Esophagus squamous epithelium (tissue), 5 donors: ENCODE measurements at places on chromosomes 11 and 22. TPM values are rescaled to one million over a fixed set of nuclear protein-coding genes. Genes with fewer than 3 reads are reported as not detected.

Gene IGLL1
- not detected for total RNA-seq

Gene ISX
- total RNA-seq = not detected

Gene RIMBP3C
- not detected for total RNA-seq

Gene GCAT
- 22.5 TPM for total RNA-seq

Gene ACTN3
- not detected for total RNA-seq

Gene TMX2
- total RNA-seq = 82.0 TPM

Gene EIF3L
- 499 TPM for total RNA-seq

Gene OTOG
- not detected for total RNA-seq

Gene CRYBB2
- not detected for total RNA-seq

Gene NOX4
- 0.26 TPM for total RNA-seq

Gene CCDC116
- total RNA-seq = not detected

Gene OSM
- 5.7 TPM for total RNA-seq

Gene CLDN5
- 34.7 TPM for total RNA-seq

Gene USH1C
- not detected for total RNA-seq

Gene RFPL2
- not detected for total RNA-seq

Gene OR8D4
- not detected for total RNA-seq

Gene GPHA2
- total RNA-seq = not detected

Gene TRIM44
- 32.0 TPM for total RNA-seq

Gene CCDC73
- not detected for total RNA-seq

Gene ACR
- total RNA-seq = not detected

Gene SYTL2
- total RNA-seq = 16.0 TPM

Gene POLR2L
- total RNA-seq = 77.9 TPM

Gene SERHL2
- 4.1 TPM for total RNA-seq

Gene CHRDL2
- total RNA-seq = not detected

Gene KCNJ1
- total RNA-seq = not detected

Gene ASCL2
- 5.1 TPM for total RNA-seq
